ENCODE measurements at places on chromosomes 7 and 10.

GRCh38 chr7:73986158-73986631 lies 41.8 kb upstream of the ELN start:
- DNase-seq = no peak

DNA sequence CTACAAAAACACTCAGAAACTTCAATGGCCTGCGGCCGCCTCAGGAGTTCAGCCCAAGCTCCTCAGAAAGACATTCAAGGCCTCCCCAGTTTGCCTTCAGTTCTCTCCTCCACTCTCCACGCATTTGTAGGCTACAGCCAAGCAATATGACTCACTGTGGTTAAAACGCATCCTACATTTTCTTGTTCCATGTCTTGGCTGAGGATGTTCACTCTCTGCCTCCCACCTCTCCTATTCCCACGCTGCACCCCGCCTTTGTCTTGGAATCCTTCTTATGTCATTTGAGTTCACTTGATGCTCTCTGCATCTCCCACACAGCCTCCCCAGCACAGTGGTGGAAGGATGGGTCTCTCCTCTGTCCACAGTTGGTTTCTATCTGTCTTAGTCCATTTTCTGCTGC lies 184.8 kb downstream of the NPSR1 start:
- no peak for DNase-seq

- no peak for DNase-seq
These were observed 20.1 kb upstream of the COL13A1 start for GRCh38 chr10:69781576-69781975.

GRCh38 chr7:157001920-157002818 lies 8.3 kb downstream of the MNX1 start:
- DNase-seq = no peak

GRCh38 chr10:51231754-51232153 lies 157.5 kb downstream of the PRKG1 start:
- DNase-seq = peak; percentile 3

DNA sequence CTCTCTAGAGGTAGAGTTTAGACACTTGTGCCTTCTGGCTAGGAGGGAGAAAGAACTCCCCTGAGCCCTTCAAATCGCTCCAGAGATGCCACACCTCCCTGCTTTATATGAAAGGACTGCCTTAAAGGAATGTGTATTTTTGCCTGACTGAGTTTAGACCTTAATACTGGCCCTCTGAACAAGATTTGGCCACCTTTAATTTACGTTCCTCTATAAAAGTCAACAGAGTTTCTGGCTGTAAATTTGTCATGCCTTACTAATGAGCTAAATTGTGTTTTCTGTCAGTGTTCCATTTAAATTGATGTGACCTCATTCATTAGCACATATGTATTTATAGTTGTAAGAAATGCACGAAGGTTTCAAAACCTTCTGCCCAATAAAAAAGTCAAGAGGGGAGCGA lies 48.0 kb downstream of the SEMA3C start:
- no peak for DNase-seq

DNA sequence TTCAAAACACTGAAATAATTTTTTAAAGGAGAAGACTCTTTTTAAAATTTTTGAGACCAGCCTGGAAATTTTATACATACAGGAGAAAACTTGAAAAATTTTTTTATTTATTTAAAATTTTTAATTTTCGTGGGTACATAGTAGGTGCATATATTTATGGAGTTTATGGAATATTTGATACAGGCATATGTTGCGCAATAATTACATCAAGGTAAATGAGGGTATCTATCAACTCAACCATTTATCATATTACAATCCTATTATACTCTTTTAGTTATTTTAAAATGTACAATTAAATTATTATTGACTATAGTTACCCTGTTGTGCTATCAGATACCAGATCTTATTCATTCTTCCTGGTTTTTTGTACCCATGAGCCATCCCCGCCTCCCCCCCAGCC lies 75.1 kb downstream of the AHCYL2 start:
- no peak for DNase-seq

- DNase-seq = no peak
These were observed 30.0 kb upstream of the SLF2 start for GRCh38 chr10:100882671-100883311.

DNA sequence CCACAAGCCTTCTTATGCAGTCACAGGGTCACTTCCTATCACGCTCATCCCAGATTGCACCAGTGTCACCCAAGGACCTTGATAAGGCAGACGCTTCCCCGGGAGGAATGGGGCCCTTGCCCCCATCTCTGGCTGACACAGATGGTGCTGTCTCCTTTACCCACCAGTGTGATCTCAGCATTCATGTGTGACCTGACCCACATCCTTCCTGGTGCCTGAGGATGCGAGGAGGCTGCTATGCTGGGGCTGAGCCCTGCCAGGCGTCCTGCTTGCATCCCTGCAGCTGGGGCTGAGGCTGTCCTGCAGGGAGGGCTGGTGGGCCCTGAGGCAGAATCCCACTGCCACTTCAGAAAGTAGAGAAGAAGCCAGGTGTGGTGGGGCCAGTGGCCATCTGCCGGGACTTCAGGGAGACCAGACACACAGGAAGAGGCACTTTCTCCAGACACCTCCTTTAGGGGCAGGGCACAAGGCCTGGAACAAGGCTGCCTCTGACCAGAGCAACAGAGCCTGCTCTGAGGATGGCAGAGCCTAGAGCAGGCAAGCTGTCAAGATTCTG lies 35.3 kb downstream of the RASGEF1A start:
- DNase-seq = no peak

GRCh38 chr10:117570880-117571279 lies 28.3 kb downstream of the EMX2 start:
- no peak for DNase-seq

GRCh38 chr7:157355784-157356511 lies 19.1 kb downstream of the DNAJB6 start:
- peak; percentile 33 for DNase-seq

GRCh38 chr7:44080118-44080517 lies 2.2 kb downstream of the POLM start:
- DNase-seq = no peak

DNA sequence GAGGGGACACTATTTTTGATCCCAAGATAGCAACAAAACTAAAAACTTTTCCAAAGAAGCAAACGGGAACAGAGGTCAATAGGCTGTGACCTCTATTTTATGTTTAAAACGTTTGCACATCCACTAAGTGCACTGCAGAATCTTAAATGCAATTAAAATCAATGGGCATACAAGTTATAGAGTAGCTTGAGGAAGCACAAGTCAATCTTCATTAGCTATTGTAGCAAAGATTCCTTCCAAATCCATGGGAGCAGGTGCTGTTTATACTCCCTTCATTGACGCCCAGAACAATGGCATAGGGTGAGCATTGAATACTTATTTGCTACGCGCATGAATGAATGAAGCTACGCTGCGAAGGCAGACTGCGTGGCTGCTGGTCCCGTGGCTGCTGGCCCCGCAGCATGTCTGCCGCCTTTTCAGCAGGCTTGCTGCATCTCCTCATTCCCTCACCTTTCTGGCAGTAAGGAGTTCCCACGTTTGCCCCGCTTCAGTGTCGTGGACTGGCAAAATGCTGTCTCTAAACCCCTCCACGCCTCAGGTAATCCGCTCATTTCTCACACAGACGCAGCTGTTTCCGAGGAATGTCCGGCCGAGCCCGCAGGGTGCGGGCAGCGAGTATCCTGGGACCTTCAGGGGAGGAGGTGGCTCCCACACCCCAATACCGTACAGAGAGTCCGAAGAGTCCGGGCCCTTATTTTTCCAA lies 754 bp upstream of the PHYHIPL start:
- peak; percentile 81 for DNase-seq

DNA sequence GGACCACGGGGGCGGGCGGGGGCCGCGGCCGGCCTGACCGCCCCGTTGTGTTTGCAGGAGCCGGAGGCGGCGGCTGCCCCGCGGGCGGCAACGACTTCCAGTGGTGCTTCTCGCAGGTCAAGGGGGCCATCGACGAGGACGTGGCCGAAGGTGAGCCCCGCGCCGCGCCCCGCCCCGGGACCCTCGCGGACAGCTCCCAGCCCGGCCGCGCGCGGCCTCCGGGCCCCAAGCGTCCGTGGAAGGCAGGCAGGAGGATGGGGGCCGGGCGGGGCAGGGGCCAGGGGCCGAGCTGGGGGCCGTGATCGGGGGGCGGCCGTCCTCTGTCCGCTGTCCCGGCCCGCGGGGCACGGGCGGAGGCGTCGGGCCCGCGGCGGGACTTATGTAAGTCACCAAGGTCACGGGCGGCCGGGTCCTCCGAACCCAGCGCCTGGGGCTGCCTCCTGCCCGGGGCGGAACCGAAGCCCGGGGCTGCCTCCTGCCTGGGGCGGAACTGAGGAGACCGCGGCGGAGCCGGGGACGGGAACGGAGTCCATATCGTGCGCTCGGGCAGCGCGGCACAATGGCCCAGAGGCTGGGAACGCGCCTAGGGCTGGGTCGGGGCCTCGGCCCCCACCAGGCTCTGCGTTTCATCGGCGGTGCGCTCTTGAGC lies 497 bp downstream of the PPP2R2D start:
- no peak for DNase-seq

GRCh38 chr10:72087969-72088888 lies at the start of gene SPOCK2:
SPOCK2 (minus strand) TSS chr10:72088551; CDS start chr10:72088328, 223 bp downstream.
- peak; percentile 70 for DNase-seq

- peak; percentile 46 for DNase-seq
These were observed 637 bp downstream of the SAMD8 start for GRCh38 chr10:75111907-75112679.

DNA sequence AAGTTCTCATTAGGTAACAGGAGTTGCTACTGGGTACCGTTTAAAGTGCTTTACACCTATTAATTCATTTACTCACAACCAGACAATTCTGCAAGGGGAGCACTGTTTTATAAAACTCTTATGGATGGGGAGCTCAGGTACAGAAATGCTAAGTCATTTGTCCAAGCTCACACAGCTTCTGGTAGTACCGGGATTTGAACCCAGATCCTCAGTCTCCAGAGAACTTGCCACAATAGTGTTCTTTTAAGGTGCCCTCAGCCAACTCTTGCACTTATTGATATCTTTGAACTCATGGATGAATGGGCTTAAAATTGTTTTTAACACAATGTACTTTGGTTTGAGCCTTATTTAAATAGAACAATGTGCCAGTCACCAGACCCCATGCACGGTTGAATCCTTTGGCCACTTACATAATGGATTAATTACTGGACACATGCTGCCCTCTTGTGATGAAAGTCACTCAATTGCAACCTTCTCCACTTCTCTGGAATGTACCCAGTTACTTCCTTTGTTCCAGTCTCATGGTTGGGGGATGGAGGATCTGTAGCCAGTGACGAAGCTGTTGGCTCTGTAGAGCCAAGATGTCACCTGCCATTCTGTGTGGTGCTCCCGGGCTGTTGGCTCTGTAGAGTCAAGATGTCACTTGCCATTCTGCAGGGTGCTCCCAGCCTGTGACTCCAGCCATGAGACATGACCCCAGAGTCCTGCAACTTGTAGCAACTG lies 65.6 kb downstream of the NOD1 start:
- DNase-seq = peak; percentile 78

DNA sequence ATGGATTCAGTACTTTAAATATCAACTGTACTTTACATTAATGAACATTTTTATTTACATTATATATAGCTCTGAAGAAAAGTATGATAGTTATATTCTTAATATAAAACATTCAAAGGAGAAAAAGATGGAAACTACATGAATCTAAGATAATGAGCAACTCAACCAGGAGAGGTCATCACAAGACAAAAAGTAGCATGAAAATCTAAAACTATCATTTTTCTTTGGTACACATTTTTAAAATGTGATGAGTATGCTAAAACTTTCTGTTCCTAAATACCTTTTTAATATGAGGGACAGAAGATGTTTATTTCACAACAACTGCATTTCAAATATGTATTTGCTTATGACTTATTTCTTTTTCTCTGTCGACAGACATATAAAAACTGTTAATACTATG lies 2.4 kb downstream of the CNTNAP2 start:
- no peak for DNase-seq

- DNase-seq = no peak
These were observed 237.3 kb downstream of the CDK14 start for GRCh38 chr7:90833443-90833842.

- no peak for DNase-seq
These were observed 29.3 kb downstream of the AFAP1L2 start for GRCh38 chr10:114375047-114375446.

- DNase-seq = no peak
These were observed 233.6 kb downstream of the SEMA3D start for GRCh38 chr7:84953234-84953633.

GRCh38 chr10:44862006-44862751 lies 49.0 kb upstream of the TMEM72 start:
- DNase-seq = no peak

- DNase-seq = no peak
These were observed 89.2 kb downstream of the CUL2 start for GRCh38 chr10:35000936-35001335.

- no peak for DNase-seq
These were observed 16.5 kb downstream of the NPFFR1 start for GRCh38 chr10:70267161-70267933.

DNA sequence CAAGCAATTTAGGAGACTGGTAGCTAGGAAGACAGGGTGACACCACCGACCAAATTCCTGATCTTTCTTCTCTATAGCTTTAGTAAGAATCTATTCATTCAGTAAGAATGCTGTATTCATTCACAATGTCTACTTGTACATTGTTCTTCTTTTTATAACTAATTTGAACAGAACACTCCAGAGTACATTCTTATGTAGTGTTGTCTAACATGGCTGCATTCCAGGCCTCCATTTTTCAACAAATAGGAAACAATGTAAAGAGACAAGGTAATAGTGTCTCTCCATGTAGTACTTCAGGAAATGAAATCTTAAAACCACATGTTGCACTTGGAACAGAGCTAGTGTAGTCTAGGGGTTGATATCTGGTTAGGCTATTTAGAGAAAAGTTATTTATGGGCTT lies 1.8 kb downstream of the VCL start:
- DNase-seq = no peak

DNA sequence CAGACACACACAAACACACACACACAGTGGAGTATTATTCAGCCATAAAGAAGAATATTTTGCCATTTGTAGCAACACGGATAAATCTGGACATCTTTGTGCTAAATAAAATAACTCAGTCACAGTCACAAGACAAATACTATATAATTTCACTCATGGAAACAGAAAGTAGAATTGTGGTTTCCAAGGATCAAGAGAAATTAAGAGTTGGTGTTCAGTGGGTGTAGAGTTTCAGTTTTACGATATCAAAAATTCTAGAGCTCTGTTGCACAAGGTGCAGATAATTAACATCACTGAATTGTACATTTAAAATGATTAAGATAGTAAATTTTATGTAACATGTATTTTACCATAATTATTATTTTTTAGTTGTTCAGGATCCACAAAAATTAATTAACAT lies 1235.0 kb downstream of the XPNPEP1 start:
- DNase-seq = no peak

- DNase-seq = no peak
These were observed 1.9 kb downstream of the COX15 start for GRCh38 chr10:99730026-99730425.

- DNase-seq = no peak
These were observed 334.1 kb downstream of the GLRX3 start for GRCh38 chr10:130470286-130470685.

- no peak for DNase-seq
These were observed 1.2 kb downstream of the GAL3ST4 start for GRCh38 chr7:100166970-100167911.

GRCh38 chr7:27143950-27144780 lies 684 bp upstream of the HOXA5 start:
- no peak for DNase-seq

Data from Ammon's horn (tissue), 1 donor.